Activated effector memory CD4-positive, alpha-beta T cell treated with Interleukin-2 at 50 U/mL for 16 hours (primary cell): ENCODE measurements at places on chromosomes 5 and 9.

DNA sequence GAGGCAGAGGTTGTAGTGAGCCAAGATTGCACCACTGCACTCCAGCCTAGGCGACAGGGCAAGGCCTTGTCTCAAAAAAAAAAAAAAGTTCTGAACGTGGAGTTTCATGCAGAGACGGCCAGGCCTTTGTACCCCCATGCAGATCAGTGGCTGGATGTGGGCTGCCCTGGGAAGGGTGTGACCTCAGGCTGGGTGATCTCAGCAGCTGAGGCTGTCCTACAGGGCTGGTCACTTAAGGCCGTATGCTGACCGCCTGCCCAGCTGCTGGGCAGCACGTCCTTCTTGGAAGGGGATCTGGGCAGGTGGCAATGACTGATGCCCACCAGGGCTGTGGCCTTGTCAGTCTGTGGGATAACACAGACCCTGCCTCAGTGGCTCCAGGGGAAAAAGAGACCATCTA, 37.2 kb upstream of the GRHPR start:
- DNase-seq = no peak

DNA sequence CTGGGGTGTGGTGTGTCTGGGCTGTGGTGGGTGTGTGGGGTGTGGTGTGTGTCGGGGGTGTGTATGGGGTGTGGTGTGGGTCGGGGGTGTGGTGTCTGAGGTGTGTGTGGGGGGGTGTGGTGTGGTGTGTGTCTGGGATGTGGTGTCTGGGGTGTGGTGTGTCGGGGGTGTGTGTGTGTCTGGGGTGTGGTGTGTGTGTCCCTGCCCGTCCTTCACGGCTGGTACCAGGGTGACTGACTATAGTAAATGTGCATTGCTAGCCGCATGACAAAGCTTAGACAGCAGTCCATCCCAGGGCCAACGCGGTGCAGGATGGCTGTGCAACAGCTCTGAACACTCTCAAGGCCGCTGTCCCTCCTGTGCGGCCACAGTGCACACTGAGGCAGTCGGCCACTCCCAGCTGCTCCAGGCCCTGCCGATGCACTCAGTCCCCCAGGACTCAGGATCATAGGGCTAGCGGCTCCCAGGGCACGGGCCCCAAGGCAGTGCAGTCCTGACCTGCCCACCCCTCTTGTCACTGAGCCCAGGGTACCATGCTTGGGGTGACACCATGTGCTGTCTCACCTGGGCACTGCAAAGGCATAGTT, 54.0 kb downstream of the SECISBP2 start:
- DNase-seq = peak; percentile 37

GRCh38 chr5:96809921-96810320, 2.2 kb upstream of the ERAP1 start:
- no peak for DNase-seq

DNA sequence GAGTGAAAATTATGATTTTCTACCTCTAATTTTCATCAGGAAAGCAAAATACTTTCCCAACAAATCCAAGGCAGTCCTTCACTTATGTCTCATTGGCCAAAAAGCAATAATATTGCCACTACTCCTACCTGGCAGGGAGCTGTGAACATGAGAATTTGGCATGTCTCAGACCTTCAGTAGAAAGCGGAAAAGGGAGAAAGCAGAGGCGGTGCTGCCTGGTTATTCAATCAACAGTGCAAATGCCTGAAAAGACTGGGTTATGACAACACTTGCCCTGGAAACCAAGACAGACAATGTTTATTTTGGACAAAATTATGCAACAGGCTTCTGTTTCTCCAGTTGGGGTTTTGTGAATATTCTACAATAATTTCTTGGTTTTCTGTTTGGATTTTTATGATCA, 194.4 kb downstream of the TAF11L14 start:
- DNase-seq = no peak

GRCh38 chr5:7756453-7756852, 94.5 kb downstream of the CFAP90 start:
- no peak for DNase-seq

- no peak for DNase-seq
These were observed 17.0 kb downstream of the TTLL11 start for GRCh38 chr9:122076117-122076516.

GRCh38 chr9:86054695-86055094, 44.7 kb downstream of the GOLM1 start:
- DNase-seq = no peak
